ENCODE measurements at places on chromosomes 6 and 20.

DNA sequence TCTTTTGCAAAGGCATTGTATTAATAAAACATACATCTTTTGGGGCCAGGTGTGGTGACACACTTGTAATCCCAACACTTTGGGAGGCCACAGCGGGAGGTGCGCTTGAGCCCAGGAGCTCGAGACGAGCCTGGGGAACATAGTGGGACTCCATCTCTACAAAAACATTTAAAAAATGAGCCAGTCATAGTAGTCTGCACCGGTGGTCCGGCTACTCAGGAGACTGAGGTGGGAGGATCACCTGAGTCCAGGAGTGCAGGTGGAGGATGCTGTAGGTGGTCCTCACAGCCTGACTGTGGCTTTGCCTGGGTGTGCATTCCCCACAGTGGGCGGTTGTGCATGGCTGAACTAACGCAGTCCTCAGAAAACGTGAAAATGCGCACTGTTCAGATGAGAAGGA is 162.5 kb downstream of the DLL1 start:
- no peak for DNase-seq

DNA sequence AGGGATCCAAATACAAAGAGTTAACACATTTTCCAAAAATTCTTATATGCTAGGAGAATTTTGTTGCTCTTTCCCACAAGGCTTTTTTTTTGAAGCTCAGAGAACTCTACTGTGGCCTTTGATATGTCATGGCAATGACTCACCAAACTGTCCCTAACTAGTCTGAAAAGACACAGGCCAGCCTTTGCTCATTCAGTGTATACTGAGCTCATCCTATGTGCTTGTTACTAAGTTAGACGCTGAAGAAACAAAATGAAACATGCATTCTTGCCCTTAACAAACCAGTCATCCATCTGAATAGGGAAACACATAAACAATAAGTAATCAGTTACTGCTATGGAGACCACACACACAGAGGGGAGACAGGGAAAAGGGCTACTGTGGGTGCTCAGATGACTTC is 291.8 kb downstream of the FOXC1 start:
- DNase-seq = no peak

DNA sequence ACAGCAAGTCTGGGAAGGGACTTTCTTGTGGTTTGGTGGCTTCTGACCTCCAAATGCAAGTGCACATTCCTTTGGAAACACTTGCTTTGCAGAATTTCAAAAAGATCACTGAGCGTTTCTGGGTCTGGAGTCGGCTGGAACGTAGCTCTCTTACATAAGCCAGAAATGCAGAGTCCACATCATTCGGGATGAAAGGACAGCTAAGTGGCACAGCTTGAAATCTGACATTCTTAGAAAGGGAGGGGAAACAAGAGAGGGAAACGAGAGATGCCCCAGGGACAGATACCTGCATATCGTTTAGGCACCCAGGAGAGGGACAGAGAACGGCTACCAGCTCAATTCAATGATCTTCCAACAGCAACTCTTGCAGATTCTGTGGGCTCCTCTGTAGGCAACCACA is 118.7 kb downstream of the NFATC2 start:
- DNase-seq = no peak

DNA sequence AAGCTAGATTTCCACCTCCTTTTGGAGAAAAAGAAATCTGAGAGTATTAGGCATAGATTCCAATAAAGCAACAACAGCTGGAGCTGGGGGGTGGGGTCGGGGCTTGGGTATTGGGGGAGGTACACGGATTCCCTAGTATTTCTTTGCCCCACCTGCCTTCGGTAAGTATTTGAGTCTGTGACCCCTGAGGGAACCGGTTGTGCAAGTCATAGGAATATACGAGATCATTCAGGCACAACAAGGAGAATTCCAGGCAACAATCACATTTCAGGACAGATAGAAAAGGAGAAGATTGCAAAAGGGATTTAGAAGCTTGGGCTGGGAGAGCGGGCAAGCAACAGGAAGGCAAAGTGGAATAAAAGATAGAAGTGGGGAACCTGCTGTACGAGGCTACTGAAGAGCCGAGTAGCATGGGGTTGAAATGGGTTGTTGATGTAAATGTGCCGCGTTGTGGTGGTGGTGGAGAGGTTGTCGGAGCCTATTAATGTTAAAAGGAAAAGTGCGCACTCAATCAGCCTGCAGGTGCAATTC is 148.9 kb downstream of the BCAS1 start:
- no peak for DNase-seq

- DNase-seq = no peak
These were observed 61.1 kb downstream of the TSPYL4 start for GRCh38 chr6:116192786-116193185.

DNA sequence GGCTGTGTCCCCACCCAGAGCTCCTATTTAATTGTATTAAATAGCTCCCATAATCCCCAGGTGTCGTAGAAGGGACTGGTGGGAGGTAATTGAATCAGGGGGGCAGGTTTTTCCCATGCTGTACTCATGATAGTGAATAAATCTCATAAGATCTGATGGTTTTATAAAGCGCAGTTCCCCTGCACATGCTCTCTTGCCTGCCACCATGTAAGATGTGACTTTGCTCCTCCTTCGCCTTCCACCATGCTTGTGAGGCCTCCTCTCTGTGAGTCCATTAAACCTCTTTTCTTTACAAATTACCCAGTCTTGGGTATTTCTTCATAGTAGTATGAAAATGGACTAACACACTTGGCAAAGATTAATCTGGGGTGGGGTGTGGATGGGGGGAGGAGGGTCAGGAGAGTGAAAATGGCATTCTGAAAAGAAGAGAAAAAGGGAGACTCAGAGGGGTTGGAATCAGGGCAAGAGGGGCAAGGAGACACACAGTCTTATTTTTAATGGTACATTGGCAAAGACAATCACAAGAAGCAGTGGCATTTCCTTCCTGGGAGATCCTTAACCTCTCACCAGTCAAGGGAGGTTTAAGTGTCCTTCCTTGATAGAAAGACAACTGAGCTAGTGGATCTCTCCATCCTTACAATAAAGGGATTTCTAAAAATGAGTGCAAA is 37.5 kb upstream of the NOX3 start:
- no peak for DNase-seq

DNA sequence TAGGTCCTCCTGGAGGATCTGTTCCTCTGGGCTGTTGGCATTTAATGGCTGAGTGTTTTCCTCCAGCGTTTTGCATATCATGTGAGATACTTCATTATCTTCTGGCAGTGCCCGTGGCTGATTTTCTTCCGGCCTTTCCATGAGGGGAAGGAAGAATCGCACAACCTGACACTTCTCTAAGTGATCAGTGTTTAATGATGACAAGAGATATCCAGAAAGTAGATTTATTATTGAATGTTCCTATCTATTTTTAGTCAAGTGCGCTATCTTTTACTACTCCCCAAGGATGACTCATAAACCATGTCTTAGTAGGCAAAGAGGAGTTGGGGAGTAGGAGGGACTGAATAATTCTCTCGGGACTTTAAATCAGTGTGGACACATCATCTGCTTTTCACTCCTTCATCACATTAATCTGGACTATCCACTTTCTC is 149.7 kb downstream of the PLCB4 start:
- no peak for DNase-seq

- no peak for DNase-seq
These were observed 2.9 kb upstream of the UCKL1 start for GRCh38 chr20:63958964-63959698.

DNA sequence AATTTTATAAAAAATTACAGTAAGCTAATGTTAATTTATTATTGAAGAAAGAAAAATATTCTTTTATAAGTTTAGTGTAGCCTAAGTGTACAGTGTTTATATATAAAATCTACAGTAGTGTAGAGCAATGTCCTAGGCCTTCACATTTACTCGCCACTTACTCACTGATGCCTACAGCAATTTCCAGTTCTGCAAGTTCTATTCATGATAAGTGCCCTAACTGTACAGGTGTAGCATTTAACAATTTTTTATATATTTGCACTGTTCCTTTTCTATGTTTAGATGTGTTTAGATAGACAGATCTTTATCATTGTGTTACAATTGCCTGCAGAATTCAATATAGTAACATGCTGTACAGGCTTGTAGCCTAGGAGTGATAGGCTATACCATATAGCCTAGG is 80.1 kb upstream of the HDAC2 start:
- no peak for DNase-seq

- DNase-seq = no peak
These were observed 88.6 kb downstream of the MCHR2 start for GRCh38 chr6:99905209-99906106.

- DNase-seq = no peak
These were observed 166.3 kb upstream of the SULF2 start for GRCh38 chr20:47951521-47951971.

DNA sequence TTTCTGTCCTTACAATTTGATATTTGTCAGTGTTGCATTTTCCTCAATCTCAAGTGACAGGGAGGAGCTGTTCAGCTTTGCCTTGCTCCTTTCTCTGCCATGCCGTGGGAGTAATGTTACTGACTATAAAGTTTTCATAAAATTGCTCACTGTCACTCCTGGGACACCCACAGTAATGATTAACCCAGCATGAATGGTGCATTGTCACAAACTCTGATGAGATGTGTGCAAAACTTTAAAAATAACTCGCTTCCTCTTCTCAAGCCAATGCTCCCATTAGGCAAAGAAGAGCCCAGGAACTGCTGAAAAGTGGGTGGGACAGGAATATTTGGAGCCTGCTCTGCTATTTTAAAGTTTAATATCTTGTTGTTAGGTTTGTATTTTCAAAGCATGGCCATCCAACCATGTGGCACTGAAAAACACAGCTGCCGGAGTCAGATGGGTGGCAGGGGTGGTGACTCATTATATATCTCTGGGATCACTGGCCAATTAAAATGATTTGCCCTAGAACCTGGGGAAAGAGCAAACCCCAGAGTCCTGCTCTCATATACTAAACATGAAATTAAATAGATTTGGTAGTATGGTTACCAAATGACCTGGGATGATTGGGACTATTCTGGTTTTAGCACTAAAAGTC is 260.1 kb downstream of the BTBD3 start:
- no peak for DNase-seq

GRCh38 chr6:75932067-75932466 is 140.4 kb downstream of the IMPG1 start:
- DNase-seq = no peak

- DNase-seq = no peak
These were observed 380.3 kb downstream of the CDH26 start for GRCh38 chr20:60338556-60338955.

DNA sequence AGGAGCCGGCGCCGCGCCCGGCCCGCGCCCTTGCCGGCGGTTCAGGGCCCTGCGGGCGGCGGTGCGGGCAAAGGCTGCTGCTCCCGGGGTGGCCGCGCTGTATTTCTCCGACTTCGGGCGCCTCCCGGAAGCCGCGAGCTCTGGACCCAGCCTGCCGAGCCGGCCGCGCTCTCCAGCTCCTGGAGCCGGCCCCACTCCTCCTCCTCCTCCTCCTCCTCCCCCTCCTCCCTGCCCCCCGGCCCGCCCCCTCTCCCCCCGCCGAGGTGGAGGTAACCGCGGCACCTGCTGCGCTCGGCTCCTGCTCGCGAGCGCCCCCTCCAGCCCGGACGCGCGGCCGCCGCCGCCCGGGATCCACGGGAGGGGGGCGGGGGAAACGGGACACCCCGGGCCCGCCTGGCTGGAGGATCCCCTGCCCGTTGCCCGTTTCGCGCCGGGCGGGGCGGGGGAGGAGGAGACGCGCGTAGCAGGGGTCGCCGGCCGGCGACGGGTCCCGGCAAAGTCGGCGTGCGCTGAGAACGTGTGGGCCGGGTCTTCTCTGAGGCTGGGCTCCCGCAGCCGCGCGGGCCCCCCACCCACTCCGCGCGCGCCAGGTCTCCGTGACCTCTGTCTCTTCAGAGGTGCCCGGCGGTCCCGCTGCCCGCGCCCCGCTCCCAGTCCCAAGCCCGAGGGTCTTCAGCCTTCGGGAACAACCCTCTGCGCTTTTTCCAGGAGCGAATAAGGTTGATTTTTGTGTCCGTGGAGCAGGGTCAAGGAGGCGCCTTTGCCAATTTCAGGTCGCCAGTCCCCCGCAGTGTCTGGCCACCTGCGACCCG is at the start of gene SLC22A23:
Gene SLC22A23, minus strand, starts transcription at position 153 of the 812 bp plus-strand sequence. CDS start 491 bp downstream, outside the sequence.
- DNase-seq = peak; percentile 76

GRCh38 chr6:27726619-27727023 is 185.6 kb downstream of the OR2B2 start:
- DNase-seq = no peak

All from CD4-positive, alpha-beta T cell treated with Interleukin-4 for 1 hour (primary cell).